Psoas muscle (tissue), 8 donors: ENCODE measurements at places on chromosomes 6 and 20. TPM values are rescaled to one million over a fixed set of nuclear protein-coding genes. Genes with fewer than 3 reads are reported as not detected.

ENPP5 gene
- total RNA-seq = 5.8 TPM

PGC gene
- total RNA-seq = not detected

TP53TG5 gene
- not detected for total RNA-seq

KDM1B gene
- total RNA-seq = 27.3 TPM

BTN1A1 gene
- total RNA-seq = not detected

CALHM5 gene
- total RNA-seq = 0.82 TPM

CLDN20 gene
- not detected for total RNA-seq

VGLL2 gene
- 70.9 TPM for total RNA-seq

SLC35D3 gene
- not detected for total RNA-seq

SYCP2 gene
- total RNA-seq = 1.1 TPM

BEND6 gene
- total RNA-seq = 0.24 TPM

SLC9A8 gene
- total RNA-seq = 19.4 TPM

JPH2 gene
- 76.6 TPM for total RNA-seq

LAMA5 gene
- total RNA-seq = 74.6 TPM

BHLHE23 gene
- not detected for total RNA-seq

BTN2A1 gene
- total RNA-seq = 7.5 TPM

RCAN2 gene
- 13.2 TPM for total RNA-seq

GHRH gene
- not detected for total RNA-seq

HLA-DRB1 gene
- 16.9 TPM for total RNA-seq

PAK5 gene
- total RNA-seq = not detected

MARCKS gene
- total RNA-seq = 7.9 TPM

NINL gene
- 0.55 TPM for total RNA-seq

TCP11 gene
- not detected for total RNA-seq

CCN6 gene
- total RNA-seq = not detected

UST gene
- total RNA-seq = 1.2 TPM

SIRPA gene
- total RNA-seq = 42.9 TPM

STMND1 gene
- not detected for total RNA-seq

BPIFA1 gene
- not detected for total RNA-seq

ANKRD66 gene
- total RNA-seq = not detected

MANEA gene
- total RNA-seq = 3.7 TPM

FYN gene
- total RNA-seq = 13.0 TPM

TREM2 gene
- 0.49 TPM for total RNA-seq

ZC2HC1B gene
- not detected for total RNA-seq

HS3ST5 gene
- total RNA-seq = 2.9 TPM

SSTR4 gene
- total RNA-seq = not detected

PRKN gene
- 12.9 TPM for total RNA-seq

IL17A gene
- total RNA-seq = not detected

BPIFB4 gene
- total RNA-seq = not detected

FERMT1 gene
- 0.52 TPM for total RNA-seq

ZFP57 gene
- total RNA-seq = not detected

MYBL2 gene
- total RNA-seq = not detected

GTSF1L gene
- not detected for total RNA-seq

RAB32 gene
- total RNA-seq = 3.8 TPM

CST7 gene
- total RNA-seq = 1.2 TPM
